ENCODE measurements at places on chromosomes 2 and 18.

DNA sequence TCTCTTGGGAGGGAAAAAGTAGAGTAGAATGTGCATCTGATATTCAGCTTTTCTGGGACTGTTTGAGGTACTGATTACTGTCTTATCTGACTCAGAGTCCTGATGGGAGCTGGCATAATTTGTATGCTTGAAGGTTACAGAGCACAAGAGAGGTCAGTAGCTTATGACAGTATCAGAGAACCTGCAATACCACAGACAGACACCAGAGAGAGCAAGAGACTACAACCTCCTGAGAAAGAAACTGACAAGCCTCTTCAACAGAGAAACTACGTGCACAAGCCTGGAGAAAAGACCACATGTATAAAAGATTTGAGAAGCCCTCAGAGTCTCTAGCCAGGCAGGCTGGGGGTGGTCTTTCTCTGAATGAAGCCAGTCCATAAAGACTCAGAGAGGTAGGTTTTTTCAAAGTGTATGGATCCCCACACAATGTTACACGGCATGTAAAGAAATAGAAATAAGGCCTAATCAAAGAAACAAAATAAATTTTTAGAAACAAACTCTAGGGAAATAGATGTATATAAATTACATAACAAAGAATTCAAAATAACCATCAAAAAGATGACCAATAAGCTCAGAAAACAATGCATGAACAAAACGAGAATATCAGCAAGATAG is 568.3 kb downstream of the LRRTM4 start:
- DNase-seq: no peak

GRCh38 chr2:70685771-70686171 is 82.2 kb downstream of the ADD2 start:
- DNase-seq: no peak

GRCh38 chr2:199603721-199604291 is 146.1 kb upstream of the SATB2 start:
- DNase-seq: no peak

- DNase-seq: no peak
Observed at GRCh38 chr2:136024616-136025015, 39.2 kb upstream of the DARS1 start.

DNA sequence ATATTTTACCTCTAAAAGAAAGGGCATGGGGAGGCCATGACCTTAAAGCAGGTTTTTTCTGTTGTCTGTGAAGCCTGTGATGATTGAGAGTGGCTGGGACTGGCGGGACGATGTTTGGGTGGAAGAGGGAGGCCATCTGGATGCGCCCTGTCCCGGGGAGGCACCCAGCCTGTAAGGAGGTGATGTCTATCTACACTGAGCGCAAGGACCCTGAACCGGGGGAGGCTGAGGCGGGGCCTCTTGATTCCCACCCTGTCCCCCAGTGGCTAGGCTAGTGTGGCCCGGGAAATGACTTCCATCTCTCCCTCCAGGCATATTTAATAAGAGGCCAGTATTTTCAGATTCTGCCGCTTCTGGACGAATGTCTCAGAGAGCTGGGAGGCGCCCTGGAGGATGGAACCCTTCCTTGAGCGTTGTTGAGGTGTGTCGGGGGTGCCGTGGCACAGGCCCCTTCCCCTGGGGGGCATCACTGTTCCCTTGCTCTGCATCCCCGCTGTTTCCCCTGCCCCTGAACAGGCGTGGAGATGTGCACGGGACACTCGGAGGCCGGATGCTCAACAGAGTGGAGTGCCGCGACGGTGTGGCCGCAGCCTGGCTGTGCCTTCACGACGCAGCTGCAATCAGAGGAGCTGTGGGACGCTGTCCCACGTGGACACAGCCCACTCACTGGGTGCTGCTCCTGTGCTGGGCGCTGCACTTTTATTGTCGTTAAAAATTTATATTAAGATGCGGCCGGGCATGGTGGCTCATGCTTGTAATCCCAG is 185.4 kb downstream of the LDLRAD4 start:
- DNase-seq: no peak

- no peak for DNase-seq
Observed at GRCh38 chr18:23718731-23719130, 29.5 kb downstream of the LAMA3 start.

- DNase-seq: no peak
Observed at GRCh38 chr2:101294861-101295260, 13.6 kb downstream of the RNF149 start.

GRCh38 chr18:11054497-11054896 is 94.9 kb downstream of the PIEZO2 start:
- DNase-seq: no peak

- DNase-seq: no peak
Observed at GRCh38 chr2:9123069-9123468, 83.5 kb upstream of the ASAP2 start.

GRCh38 chr18:59918320-59918755 is 18.5 kb downstream of the PMAIP1 start:
- DNase-seq: no peak

DNA sequence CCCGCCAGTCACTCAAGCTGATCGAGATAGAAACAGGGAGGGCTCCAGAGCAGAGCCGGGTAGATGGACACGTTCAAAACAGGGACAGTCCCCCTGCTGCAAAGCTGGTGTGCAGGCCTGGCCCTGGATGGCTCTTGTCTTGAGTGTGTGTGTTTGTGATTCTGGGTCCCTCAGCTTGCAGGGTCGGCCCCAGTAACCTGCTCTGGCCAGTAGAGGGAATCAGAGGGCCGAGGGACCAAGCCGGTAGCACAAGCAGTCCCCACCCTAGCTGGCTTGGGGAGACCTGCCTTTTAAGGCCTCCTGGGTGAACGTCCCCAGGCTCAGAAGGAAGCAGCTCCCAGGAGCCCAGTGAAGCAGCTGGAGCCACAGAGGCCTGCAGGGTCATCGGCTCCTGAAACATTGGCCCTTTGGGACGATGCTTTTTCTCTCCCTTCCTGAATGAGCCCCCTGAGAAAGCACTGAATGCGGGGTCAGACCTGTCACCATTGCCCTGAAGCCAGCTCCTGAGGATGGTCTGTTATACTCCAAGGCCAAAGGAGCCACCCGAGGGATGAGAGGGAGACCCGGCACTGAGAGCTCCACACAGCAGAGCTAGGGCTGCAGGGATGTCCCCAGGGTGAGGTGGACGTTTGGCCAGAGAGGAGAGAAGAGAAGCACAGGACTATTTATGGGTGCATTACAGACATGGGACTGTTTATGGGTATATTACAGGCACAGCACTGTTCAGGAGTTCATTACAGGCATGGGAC is 15.4 kb upstream of the MLPH start:
- DNase-seq: no peak

GRCh38 chr2:7697052-7697451 is 779.8 kb downstream of the RNF144A start:
- DNase-seq: no peak

DNA sequence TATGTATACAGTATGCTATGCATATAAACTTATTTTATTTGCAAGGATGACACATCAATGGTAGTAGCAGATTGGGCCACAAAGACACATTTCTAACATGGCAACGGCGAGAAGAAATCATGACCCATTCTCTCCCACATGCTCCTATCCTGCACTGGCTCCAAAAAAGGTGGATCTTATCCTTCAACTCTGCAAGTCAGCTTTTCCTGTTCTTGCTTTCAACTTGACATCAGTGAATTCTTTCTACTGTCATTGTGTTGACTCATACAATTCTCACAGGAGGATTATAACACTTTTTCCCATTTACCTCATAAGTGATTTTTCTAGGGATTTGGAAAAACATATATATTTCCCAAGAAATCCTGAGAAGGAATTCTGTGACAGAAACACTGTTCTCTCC is 53.1 kb downstream of the ACVR1 start:
- DNase-seq: no peak

DNA sequence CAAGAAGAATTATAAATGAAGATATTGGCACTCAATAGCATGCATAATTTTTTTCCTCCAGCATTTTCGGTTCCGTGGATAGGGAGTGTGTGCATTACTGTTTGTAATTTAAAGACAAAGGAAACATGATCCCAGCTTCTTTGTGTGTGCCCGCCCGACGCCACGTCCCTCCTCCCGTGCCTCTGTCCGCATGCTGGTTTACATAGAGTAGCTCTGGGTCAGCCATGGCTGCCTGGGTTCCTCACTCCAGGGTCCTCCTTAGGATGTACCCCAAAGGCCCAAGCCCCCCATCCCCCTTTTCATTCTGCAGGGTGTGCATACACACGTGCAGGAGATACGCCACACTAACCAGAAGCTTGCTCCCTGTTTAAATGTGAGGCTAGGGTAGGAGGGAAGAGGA is 214.7 kb downstream of the KLHL29 start:
- DNase-seq: no peak

DNA sequence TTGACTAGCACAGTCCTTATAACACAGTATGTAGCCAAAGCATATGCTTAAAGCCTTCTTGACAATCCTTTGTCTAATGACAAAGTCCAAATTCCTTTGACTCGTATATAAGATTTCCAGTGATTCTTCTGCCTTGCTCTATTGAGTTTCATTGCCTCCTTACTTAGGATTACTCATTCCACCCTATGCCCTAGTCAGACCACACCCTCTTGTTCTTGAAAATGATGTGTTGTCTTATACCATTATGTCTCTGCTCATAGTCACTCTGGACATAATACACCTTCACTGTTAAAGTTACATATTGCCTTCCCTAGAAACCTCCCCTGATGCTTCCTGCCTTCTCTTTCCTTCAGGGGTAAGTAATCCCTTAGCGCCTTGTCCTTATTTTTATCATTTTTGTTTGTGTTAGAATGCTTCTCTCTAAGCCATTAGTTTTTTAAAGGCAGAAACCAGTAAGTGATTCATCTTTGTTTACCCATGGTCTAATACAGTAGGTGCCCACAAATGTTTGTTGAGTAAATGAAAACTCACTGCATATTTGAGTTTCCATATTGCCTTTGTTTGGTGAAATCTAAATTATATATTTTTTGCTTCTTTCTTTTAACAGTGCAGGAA is 19.3 kb downstream of the GPD2 start:
- no peak for DNase-seq

- peak; percentile 73 for DNase-seq
Observed at GRCh38 chr18:45212181-45213039, 402.9 kb upstream of the SLC14A2 start.

DNA sequence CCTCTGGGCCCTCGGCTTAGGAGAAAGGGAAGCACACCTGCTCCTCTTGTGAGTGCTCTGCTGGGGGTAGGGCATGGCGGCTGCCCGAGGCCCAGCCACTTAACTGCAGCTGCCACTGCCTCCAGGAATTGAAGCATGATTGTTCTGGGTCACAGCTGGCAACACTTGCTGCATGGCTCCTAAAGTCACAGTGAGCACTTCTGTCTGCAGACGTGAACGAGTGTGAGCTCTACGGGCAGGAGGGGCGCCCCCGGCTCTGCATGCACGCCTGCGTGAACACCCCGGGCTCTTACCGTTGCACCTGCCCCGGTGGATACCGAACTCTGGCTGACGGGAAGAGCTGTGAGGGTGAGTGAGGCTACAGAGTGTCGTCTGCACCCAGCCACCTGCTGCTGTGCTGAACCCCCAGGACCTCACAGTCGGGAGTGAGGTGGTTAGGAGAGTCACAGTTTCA is 44.4 kb downstream of the FBLN7 start:
- peak; percentile 52 for DNase-seq

DNA sequence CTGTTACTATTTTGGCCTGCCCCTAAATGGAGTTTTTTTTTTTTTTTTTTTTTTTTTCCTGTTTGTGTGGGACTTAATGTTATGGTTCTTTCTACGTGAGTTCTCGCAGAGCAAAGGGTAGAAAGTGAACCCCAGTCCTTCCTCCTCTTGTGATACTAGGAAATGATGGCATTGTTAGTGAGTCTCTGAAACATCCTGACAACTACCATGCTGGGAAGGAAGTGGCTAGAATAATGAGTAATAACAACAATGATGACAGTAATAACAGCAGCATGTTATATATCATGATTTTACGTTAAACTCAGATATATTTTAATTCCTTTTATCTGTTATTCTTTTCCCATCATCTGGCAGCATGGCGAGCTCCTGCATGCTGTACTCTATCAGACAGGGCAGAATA is 216.2 kb upstream of the LINC00305 start:
- no peak for DNase-seq

GRCh38 chr2:70901227-70902066 is 34.3 kb upstream of the ATP6V1B1 start:
- no peak for DNase-seq

DNA sequence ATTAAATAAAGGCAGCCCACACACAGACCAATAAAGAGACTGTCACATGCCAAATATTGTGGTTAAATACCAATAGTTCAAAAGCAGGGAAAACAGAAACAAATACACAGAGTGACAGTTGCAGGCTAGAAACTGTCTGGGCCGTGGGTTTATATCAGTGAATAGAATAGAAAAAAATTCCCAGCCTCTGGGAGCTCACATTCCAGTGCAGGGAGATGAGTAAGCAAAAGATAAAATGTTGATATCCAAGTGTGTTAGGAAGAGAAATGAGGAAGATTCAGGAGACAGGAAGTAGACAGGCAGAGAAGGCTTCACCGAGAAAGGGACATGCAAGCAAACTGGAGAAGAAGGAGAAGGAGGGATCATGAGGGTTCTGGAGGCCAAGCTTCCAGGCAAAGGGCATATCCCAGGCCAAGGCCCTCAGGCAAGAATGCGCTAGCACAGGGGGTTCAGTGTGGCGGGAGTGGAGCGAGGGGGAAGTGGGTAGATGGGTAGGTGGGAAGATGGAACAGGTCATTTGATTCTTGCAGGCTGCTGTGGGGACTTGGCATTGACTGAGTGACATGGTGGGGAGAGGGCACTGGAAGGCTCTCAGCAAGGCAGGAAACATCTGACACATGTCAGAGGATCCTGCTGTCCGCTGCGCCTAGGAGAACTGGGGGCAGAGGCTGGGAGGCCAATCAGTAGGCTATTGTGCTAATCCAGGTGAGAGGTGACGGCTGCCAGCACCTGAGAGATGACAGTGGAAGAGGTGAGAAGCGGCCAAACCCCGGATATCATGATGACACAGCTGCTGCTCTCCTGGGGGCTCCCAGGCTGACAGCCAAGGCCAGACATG is 89.2 kb downstream of the ZBTB7C start:
- DNase-seq: no peak

- DNase-seq: no peak
Observed at GRCh38 chr18:33593261-33593660, 15.2 kb downstream of the ASXL3 start.

DNA sequence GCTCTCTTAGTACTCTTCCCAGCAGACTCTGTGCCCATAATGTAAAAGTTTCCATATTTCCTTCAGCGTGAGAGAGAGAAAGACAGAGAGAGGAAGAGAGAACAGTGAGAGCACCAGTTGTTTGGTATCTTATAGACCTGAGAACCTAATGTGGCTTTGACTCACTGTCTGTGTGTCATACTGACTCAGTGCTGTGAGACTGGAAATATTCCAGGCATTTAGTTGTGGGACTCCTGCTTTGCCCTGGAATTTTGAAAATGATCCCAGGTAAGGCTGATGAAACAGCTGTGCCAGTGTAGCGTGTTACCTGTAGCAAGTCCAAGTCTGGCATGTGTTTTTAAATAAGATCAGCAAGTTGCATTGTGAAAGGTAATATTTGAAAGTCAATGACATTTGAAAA is 87.9 kb upstream of the KCNH7 start:
- DNase-seq: no peak

DNA sequence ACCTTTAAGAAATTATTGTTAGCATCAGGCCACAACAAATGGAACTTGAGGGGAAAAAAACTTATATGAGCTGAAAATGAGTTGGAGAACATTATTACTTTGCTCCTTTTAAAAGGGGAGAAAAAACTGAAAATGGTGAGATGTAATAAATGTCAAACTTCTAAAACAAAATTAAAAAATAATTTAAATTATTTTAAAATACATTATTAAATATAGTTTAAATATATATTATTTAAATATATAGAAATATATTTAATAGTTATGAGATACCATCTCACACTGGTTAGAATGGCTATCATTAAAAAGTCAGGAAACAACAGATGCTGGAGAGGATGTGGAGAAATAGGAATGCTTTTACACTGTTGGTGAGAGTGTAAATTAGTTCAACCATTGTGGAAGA is 28.9 kb downstream of the RPIA start:
- DNase-seq: no peak

All from stimulated activated CD4-positive, alpha-beta T cell treated with anti-CD3 and anti-CD28 coated beads, TNF-alpha, amount 100 ng/mL, for 48 hours (primary cell).